ENCODE measurements at places on chromosomes 3 and 15.

DNA sequence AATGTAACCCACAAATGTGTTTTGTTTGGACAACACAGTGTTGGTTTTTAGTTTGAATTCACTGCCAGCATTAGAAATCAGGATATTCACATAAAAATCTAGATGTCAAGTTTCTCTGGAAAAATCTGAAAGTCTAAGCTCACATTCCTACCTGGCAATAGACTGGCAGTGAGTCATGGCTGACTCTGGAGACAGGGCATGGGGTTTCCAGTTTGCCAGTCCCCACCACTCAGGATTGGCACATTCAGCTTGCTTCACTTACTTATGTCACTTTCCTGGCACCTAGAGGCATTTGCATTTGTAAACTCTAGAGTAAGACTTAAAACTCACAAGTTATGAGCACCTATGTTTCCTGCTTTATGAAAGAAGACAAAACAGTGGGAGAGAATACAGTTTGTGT, 19.1 kb upstream of the SEC61A1 start:
- H3K36me3 ChIP-seq, result no peaks in the 10 kb centered on the region
- no peak overlapping the region for H3K4me3 ChIP-seq
- no peaks in the 10 kb centered on the region for H3K4me1 ChIP-seq
- H3K27me3 ChIP-seq, result peaks cover 23% of the 10 kb centered on the region
- no peak for DNase-seq

DNA sequence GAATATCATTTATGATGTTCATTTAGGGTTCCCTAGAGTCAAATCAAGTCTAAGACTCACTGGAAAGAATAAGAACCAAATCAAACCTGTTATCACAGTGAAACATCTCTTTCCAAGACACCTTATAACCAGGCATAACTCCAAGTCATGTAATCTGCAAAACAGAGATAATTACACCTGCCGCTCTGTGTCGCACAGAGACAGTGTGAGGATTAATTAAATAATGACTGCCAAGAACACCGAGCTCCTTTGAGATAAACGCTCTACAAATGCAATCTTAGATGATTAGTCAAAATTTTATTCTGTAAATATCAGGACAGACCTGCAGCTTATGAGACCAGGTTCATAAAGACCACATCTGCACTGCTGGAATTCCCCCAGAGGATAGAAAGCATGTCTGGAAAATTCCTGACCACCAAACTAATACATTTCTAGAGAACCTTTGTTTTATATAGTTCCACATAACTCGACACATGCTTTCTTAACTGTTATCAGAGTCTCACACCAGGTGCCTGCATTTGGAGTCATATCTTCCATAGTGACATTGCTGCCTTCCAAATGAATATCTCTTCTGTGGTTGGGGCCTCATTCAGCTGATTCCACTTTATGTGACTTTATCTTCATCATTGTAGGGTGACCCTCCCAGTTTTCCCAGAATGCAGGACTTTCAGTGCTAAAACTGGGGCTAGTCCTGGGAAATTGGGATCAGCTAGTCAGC, 252.8 kb downstream of the CD47 start:
- no peak overlapping the region for H3K27ac ChIP-seq
- no peak for DNase-seq

DNA sequence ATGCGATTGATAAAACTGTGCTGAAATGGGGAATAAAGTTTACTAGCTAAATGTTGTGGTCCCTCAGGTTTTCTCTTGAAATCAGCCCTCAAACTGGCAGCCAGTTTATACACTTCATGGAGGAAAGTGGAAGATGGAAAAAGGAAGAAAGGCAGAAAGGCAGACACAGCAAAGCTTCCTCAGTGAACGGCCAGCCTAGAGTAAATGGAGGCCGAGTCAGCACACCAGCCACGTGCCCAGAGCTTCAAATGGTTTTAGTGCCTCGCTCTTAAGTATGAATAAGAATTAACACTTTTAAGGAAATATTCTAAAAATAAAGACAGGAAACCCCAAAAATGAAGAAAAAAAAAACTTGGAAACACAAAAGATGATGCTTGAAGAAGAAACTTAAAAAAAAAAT, 48.3 kb downstream of the GNB4 start:
- peaks cover 26% of the 10 kb centered on the region for H3K36me3 ChIP-seq
- DNase-seq, result no peak
- H3K27me3 ChIP-seq, result no peaks in the 10 kb centered on the region
- no peak overlapping the region for H3K27ac ChIP-seq
- peaks cover 21% of the 10 kb centered on the region for H3K4me1 ChIP-seq

DNA sequence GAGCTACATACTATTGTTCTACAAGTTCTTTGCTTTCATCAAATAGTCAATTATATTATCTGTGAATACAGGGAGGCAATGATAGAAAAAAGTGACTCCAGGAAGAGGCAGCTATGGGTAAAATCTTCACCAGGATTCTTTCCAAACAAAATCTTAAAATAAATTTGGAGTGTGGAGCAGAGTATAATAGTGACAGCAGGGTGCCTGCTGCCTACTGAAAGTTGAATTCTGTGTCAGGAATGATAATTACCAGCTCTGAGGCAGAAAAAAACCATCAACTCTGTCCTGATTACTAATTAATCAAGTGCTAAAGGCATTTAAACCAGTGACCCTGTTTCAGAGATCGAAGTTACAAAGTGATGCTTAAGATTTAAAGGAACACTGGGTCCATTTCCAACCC, 148.0 kb downstream of the DIPK2A start:
- H3K36me3 ChIP-seq, result no peaks in the 10 kb centered on the region
- no peak overlapping the region for H3K4me3 ChIP-seq
- DNase-seq, result no peak
- no peaks in the 10 kb centered on the region for H3K27me3 ChIP-seq
- no peak overlapping the region for H3K27ac ChIP-seq

DNA sequence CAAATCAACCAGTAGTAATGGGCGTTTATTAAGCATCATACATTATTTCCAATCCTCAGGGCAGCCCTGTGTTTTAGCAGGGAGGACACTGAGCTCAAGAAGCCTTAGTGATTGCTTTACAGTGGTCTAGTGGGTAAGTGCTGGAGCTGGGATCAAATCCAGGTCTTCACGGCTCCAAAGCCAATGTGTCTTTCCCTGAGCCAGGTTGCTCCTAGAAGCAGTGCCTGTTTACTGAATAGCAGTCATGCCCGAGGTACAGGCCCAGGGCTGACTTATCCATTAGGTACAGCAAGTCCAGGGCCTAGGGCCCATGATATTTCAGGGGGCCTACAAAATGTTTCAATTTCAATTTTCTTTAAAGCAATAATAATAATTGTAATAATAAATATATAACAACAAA, 9.6 kb upstream of the SMAD6 start:
- no peaks in the 10 kb centered on the region for H3K36me3 ChIP-seq
- no peak overlapping the region for H3K27ac ChIP-seq
- no peaks in the 10 kb centered on the region for H3K4me1 ChIP-seq
- no peak for DNase-seq
- no peak overlapping the region for H3K4me3 ChIP-seq

- H3K27me3 ChIP-seq, result no peaks in the 10 kb centered on the region
- DNase-seq, result no peak
- H3K4me1 ChIP-seq, result no peaks in the 10 kb centered on the region
- H3K36me3 ChIP-seq, result peaks cover 4% of the 10 kb centered on the region
These were observed 396.6 kb downstream of the SOX2 start for GRCh38 chr3:182108371-182108770.

DNA sequence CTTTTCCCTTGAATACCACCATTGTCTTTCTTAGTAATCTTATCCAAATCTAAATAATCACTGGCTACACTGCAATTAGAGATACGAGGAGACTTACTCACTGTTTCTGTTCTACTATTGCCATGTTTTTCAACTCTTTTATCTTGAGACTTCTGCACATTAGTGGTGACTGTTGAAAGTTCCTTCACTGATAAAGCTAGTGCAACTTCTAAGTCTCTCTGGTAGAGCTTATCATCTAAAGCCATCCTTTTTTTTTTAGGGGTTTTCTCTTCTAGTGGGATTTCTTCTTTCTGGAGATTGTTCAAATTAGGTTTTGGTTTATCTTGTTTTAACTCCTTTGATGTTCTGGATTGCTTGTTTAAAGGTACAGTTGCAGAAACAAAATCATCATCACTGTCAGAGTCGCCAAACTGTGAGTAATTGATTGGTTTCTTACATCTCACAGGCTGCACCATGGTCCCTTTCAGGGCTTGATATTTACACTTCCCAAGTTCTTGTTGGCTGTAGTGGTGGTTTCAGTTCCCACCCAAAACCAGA, 37.7 kb downstream of the NCK1 start:
- peaks cover 50% of the 10 kb centered on the region for H3K36me3 ChIP-seq
- peaks cover 2% of the 10 kb centered on the region for H3K27me3 ChIP-seq
- peaks cover 39% of the 10 kb centered on the region for H3K4me1 ChIP-seq

DNA sequence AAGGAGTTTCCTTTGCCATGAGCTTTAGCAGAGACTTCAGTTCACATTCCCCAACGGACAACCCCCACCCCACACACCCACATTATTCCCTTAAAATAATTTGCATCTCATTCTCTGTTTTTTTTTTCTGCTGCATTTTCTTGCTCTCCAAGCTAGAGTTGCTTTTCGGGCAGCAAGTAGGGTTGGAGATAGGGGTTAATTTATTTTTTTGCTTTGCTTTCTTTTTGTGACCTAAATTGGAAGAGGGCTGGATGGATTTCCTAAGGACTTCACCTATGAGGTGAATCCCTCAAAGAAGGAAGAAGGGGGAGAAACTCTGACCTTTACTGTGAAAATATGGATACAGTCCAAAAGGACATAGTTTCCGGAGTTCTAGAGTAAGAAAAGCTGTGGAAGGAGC, 6.6 kb downstream of the SOX2 start:
- no peak for DNase-seq
- H3K36me3 ChIP-seq, result no peaks in the 10 kb centered on the region
- H3K4me3 ChIP-seq, result no peak overlapping the region
- H3K4me1 ChIP-seq, result no peaks in the 10 kb centered on the region

GRCh38 chr3:77326586-77326985, 286.7 kb downstream of the ROBO2 start:
- no peak overlapping the region for H3K4me3 ChIP-seq
- no peaks in the 10 kb centered on the region for H3K27me3 ChIP-seq
- no peak for DNase-seq

DNA sequence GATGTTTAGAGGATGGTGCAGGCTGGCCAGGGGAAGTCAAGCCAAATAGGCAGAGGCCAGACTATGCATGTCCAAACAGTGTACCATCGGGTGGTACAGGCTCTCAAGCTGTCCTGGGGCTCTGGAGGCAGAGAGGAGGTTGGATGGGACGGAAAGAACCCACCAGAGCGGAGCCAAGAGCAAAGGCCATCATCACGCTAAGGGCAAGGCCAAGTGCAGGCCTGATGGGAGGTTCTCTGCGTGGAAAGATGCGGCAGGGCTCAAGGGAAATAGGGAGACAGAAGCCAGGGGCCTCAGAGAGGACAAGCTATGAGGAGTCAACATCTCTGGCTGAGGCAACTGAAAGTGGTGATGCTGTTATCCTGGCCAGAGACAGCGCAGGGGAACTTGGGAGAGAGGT, 102.7 kb downstream of the ASB7 start:
- peaks cover 31% of the 10 kb centered on the region for H3K4me1 ChIP-seq
- no peak for DNase-seq
- peak overlapping the region; percentile 5 for H3K4me3 ChIP-seq
- H3K27ac ChIP-seq, result peak overlapping the region; percentile 76
- peaks cover 5% of the 10 kb centered on the region for H3K27me3 ChIP-seq

DNA sequence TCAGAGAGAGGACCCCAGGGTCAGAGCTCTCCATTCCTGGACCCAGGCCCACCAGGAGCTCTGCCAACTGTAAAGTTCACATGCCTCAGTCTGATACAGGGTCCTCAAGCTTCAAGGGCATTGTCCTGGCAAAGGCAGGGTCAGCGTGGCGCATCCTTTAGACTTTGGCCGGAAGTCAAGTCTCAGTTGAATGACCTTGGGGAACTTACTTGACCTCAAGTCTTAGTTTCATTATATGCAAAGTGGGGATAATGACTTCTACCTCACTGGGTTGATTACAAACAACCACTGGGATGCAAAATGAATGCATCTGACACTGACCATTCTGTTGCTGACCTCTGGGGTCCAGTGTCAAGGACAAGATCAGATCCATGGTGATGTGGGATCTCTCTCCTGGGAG, 70.6 kb upstream of the CTSH start:
- peaks cover 20% of the 10 kb centered on the region for H3K27me3 ChIP-seq
- no peak overlapping the region for H3K4me3 ChIP-seq
- no peaks in the 10 kb centered on the region for H3K4me1 ChIP-seq

DNA sequence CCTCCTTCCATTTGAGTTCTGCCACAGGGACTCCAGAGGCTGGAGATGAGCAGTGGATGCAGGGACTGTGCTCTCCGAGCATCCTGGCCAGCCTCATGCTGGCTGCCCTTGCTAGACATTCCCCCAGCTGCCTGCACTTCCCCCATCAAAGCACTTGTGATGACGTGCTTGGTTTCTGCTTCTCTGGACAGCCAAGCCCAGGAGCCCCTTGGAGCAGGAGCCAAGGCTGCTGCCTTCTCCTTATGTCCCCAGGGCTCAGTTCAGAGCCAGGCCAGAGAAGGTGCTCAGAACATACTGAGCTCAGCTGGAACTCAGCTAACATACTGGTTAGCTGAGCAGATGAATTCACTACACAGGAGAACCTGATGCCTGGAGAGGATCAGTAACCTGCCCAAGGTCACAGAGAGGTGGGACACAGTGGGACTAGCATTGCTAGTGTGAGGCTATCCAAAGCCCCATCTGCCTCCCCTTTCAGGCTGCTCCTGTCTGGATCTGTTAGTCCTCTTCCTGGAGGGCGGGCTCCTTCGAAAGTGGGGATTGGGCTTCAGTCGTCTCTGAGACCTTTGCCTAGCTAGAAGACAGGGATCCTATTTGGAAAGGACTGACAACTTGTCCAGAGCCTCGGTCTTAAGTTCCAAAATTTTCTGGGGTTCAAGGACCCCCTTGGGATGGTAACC, 4.3 kb downstream of the PCBP4 start:
- no peak for DNase-seq
- H3K4me3 ChIP-seq, result no peak overlapping the region
- H3K27me3 ChIP-seq, result no peaks in the 10 kb centered on the region
- H3K4me1 ChIP-seq, result peaks cover 27% of the 10 kb centered on the region
- H3K36me3 ChIP-seq, result peaks cover 5% of the 10 kb centered on the region

- H3K36me3 ChIP-seq, result no peaks in the 10 kb centered on the region
- DNase-seq, result no peak
- H3K4me1 ChIP-seq, result no peaks in the 10 kb centered on the region
- no peak overlapping the region for H3K4me3 ChIP-seq
- H3K27ac ChIP-seq, result no peak overlapping the region
- H3K27me3 ChIP-seq, result 0 out of 2 replicates have a peak, but pooled peaks cover 3% of the 10 kb centered on the region
These were observed 189.4 kb downstream of the UBE3A start for GRCh38 chr15:25249236-25250010.

DNA sequence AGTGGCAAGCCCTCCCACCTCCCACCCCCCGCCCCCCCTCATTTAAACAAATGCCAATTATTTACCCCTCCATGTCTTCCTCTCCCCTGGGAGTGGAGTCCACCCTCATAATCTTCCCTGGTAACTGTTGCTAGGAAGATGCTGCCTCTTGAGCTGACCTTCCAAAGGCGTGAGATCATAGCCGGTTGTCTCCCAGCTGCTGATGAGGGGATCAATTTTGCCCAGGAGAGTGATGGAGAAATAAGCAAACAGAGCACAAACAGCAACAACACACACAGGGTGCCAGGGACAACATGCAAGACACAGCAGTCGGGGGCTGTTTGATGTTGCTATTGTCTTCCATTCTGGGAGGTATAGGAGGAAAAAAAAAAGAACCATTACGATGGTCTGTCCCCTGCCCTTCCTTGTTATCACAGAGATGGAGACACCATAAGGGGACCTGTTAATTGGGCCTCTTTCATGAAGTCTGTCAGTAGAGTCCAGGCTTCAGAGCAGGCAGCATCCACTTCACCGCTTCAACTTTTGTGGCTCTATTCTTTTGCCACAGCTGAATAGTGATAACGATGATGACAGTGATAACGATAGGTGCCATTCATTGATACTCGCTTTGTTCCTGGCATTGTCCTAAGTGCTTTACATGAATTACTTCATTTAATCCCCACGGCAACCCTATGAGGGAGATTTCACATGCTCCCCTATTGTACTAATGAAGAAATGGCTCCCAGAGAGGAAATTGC, 76.9 kb upstream of the RGMA start:
- H3K27ac ChIP-seq, result no peak overlapping the region
- H3K27me3 ChIP-seq, result peaks cover 3% of the 10 kb centered on the region
- no peak overlapping the region for H3K4me3 ChIP-seq

Measured in HFFc6 (cell line).